CD4-positive, alpha-beta memory T cell (primary cell): ENCODE measurements at places on chromosomes 1 and 21. TPM values are rescaled to one million over a fixed set of nuclear protein-coding genes. Genes with fewer than 3 reads are reported as not detected.

The MPL gene
- not detected for total RNA-seq

The OR10K2 gene
- not detected for total RNA-seq

The PHLDA3 gene
- total RNA-seq, result 7.8 TPM

The TNFRSF4 gene
- total RNA-seq, result 15.5 TPM

The CHD1L gene
- total RNA-seq, result 29.5 TPM
